ENCODE measurements at places on chromosomes 5 and 9.

DNA sequence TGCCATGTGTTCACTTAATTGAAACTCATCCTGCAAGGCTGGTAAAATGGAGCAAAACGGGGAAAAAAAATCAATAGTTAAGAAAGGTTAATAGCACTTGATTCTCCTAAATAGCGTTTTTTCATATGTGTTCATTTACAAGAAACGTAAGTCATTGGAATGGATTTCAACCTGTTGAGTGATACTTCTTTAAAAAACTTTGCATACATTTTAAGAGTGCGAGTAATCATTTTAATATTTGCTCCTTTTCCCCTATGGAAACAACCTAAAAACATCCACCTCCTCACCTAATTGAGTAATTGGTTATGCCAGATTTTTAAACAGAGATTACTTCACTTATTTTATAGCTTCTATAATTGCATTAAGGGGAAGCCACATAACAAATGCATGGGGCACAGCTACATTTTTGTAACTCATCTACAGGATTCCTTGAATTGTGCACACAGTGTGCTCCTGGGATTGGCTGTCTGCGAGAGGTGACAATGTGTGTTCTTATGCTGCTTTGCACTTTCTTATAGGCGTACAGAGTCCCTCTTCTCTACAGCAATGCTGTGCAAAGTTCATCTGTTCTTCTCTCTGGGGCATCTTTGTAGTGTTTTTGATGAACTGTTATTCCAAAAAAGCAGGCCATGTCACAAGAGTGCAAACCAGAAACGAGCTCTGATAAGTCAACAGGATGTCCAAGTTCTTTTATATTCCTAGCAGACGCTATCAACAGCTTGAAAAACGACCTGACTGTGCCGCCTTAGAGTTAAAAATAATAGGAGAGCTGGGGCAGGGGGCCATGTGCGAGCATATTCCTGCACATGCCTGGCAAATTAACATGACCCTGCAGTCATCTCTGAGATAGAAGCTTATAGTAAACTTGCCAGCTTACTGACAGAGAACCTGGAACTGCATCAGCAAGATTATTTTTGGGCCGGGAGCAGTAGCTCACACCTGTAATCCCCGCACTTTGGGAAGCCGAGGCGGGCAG, 117.9 kb downstream of the GOLPH3 start:
- DNase-seq, result no peak

DNA sequence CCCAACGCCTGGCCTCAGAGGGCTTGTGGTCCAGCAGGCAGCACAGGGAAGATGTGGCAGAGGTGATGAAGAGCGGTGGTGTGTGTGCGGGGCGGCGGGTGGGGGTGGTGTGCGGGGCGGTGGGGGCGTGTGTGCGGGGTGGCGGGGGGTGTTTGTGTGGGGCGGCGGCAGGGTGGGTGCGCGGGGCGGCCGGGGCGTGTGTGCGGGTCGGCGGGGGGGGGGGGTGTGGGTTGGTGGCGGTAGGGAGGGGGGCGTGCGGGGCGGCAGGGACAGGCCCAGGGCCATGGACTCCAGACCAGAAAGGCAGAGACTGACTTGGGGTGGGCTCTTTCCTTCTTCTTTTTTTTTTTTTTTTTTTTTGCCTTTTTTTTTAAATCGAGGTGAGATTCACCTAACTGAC, 4.5 kb upstream of the NACC2 start:
- no peak for DNase-seq

- DNase-seq, result no peak
These were observed 79.8 kb downstream of the HSD17B3 start for GRCh38 chr9:96222132-96222531.

- DNase-seq, result no peak
These were observed 34.4 kb downstream of the KIF2A start for GRCh38 chr5:62340392-62340791.

DNA sequence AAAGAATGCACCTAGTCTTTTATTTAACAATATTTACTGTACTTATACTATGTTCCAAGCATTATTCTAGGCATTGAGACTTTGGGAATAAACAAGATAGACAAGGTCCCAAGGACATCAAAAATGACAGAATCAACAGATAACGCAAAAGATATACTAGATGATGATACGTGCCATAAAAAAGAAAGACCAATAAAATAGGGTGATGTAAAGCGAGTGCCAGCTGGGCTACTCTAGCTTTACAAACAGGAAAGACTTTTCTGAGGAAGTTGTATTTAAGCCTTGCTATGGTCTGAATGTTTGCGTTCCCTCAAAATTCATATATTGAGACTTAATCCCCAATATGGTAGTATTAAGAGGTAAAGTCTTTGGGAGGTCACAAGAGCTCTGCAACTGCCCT, 310.2 kb upstream of the RGMB start:
- DNase-seq, result no peak

DNA sequence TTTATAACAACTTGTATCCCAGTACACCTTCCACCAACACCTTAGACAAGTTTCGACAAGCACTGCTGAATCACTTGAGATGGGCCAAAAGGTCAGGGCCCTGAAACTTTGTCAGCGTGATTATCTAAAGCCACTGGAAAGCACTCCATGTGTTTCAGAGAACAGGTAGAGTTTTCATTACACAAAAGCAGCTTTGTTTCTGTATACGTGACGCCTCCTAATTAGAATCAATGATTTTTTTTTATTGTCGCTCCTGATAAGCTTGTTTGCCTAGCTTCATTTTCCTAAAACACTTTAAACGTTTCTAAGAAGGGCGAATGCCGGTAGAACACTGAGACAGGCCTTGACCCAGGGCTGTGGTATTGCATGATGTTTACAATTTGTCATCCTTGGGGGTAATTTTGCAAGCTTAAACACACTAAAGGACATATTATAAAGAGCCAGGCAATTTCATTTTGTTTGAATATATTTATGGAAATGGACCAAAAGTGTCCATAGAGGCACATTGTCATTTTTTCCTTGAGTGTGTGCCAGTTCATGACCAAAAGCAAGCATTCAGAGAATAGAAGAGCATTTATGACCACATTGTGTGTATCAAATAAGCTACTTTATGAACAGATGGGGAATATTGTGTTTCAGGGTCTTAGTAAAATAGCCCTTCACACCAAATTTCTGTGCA, 193.6 kb downstream of the GLIS3 start:
- DNase-seq, result no peak

DNA sequence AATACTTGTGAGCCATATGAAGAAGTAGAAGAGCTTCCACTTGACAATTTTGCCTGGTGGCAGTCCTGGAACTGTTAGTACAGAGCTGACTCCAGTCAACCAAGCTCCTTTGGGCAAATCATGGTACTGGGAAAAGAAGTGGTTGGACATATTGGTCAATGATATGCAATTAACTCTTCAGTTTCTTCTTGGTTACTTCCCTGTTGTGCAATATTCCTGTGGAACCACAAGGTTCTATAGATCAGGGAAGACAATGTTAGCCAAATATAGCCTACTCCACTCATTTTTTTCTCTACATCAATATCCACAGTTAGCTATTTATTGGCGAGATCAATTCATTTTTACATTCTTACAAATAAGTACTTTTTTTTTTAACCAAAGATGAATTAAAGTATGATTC, 14.4 kb upstream of the GDA start:
- DNase-seq, result no peak

DNA sequence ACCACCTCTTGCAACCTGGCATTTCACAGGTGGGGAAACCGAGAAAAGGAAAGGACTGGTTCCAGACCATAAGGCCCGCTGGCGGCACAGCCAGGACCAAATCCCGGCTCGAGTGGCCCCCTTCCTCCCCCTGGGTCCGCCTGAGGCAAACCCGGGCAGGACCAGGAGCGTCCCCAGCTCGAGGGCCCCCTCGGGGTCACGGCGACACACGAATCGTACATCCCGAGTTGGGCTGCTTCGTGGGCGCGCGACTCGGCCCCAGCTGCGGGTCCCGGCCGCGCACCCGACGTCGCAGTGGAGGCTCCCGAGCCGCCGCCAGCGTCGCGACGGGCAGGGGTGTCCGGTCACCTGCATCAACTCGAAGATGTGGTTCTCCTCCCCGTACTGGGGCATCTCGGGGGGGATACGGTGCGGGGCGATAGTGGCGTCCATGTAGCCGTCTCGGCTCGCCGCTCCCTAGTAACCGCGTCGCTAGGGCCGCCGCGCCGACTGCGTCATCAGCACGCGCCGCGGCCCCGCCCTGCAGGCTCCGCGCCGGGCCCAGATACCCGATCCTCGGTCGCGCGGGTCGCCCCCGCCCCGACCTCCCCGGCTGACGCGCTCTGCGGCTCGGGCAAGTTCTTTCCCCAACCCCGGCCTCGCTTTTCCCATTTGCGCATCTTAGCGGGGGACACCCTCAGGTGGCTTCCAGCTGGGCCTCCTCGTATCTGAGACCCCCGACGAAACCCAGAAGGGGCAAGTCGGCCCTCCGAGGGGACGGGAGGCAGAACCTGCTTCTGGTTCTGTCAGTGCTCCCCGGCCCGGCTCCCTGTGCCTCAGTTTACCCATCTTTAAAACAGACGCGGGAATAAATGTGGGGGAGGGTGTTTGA, at the start of gene AK8:
Gene AK8, minus strand, starts transcription at position 461 of the 871 bp plus-strand sequence. Its CDS starts 29 bp downstream, at position 432.
- DNase-seq, result no peak

DNA sequence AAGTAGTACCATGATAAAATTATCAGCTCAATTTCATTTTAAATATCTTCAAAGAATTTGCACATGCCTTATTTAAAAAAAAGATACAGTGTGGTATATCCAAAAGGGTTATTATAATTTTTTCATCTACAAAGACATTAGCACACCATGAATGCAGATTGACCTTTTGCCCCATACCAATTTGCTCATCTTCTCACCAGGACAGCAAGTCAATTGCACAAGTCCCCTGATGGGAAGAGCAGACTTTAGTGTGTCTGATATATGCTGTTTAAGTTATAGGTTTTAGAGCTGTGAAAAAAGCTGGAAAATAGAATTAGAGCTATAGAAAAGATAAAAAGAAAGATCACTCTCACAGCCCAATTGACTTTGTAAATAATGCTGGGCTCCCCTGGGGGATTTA, 325.8 kb upstream of the CDH6 start:
- DNase-seq, result no peak

GRCh38 chr5:112012104-112012503, 255.1 kb upstream of the NREP start:
- DNase-seq, result no peak

- no peak for DNase-seq
These were observed 171.6 kb downstream of the PAX5 start for GRCh38 chr9:36862206-36863145.

- DNase-seq, result no peak
These were observed 9.0 kb downstream of the ABHD17B start for GRCh38 chr9:71901695-71902597.

GRCh38 chr9:20981486-20981885, 50.0 kb downstream of the HACD4 start:
- no peak for DNase-seq

DNA sequence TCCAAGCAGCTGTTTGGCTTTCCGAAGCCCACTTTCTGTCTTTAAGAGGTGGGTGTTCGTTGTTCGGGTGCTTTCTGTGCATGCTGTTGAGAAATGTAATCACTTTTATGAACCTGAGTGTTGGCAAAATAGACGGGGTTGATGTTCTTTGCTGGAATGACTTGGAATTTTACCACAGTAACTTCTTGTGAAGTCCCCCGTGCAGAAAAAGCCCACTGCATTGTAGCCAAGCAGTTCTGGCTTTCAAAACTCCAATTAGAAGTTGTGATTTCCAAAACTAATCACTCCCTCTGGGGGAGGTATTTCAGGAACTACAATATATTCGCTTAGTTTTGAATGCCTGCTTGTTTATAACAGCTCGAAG, 111.1 kb downstream of the PAM start:
- DNase-seq, result no peak

- DNase-seq, result no peak
These were observed 19.5 kb downstream of the ANKH start for GRCh38 chr5:14851999-14852526.

- DNase-seq, result no peak
These were observed 79.8 kb upstream of the CAST start for GRCh38 chr5:96582343-96582742.

GRCh38 chr5:68299575-68299974, 84.0 kb downstream of the PIK3R1 start:
- DNase-seq, result no peak

DNA sequence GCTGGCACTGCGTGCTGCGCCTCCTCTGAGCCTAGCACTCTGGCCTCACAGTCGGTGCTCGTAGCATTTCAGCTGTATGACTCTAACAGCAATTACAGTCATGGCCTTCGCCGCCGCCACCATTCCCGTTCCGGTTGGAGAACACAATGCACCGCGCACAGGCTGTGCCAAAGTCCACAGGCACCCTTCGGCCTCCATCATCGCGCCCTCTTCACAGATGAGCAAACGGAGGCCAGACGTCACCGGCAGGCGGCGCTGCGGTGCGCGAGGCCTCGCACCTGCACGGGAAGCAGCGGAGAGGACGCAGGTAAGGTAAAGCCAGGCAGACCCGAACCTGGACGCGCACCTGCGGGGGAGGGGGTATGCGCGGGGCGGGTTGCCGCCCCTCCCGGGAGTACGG, 128.9 kb downstream of the BARX1 start:
- no peak for DNase-seq

- no peak for DNase-seq
These were observed 23.7 kb downstream of the NAIF1 start for GRCh38 chr9:128043467-128043868.

GRCh38 chr9:137030006-137030405, 1.9 kb downstream of the FUT7 start:
- no peak for DNase-seq

DNA sequence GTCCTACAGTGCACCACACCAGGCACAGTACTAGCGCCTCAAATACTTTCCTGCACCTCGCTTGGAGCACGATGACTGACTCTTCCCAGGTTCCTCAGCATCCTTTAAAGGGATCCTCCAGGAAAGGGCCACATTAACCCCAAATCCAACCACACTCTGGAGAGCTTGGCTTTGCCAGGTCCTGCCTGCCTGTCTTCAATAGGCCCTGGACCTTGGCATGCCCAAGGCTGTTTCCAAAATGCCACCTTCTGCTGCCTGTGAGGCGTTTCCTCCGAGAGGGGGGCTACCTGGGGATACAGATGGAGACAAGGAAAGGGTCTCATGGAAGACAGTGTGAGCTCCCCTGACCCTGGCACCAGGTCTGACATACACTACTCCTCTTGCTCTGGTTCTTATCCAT, 169.9 kb downstream of the DAB2IP start:
- no peak for DNase-seq

DNA sequence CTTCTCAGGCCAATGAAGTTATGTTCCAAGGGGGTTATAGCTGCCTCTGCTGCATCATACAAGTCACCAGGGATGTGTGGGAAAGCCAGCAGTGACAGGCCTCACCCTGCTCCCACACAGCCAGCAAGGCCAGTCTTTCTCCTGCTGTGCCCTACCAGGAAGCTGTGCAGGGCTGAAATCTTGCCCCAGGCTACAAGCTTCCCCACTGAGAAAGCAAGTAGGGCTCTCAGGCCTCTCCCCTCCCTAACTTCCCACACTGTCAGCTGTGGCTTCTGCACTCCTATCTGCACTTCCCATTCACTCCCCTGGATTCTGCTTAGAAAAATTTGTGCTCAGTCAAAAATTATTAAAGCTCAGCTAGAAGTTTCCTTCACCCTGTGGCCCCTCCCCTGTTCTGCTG, 611.2 kb upstream of the ZNF608 start:
- no peak for DNase-seq
